ENCODE measurements at places on chromosomes 5 and 9. TPM values are rescaled to one million over a fixed set of nuclear protein-coding genes. Genes with fewer than 3 reads are reported as not detected.

- peak overlapping the region; percentile 65 for H3K27ac ChIP-seq
- no peaks in the 10 kb centered on the region for H3K36me3 ChIP-seq
- H3K4me3 ChIP-seq = no peak overlapping the region
- no peaks in the 10 kb centered on the region for H3K4me1 ChIP-seq
- H3K27me3 ChIP-seq = no peaks in the 10 kb centered on the region
- DNase-seq = peak; percentile 74
Measured at GRCh38 chr5:54900984-54901725, 84.2 kb downstream of the ESM1 start.

The CAMK2A gene
- 2.0 TPM for total RNA-seq

- H3K4me3 ChIP-seq = no peak overlapping the region
- H3K36me3 ChIP-seq = no peaks in the 10 kb centered on the region
- H3K4me1 ChIP-seq = no peaks in the 10 kb centered on the region
- H3K27ac ChIP-seq = no peak overlapping the region
- no peaks in the 10 kb centered on the region for H3K27me3 ChIP-seq
- no peak for DNase-seq
Measured at GRCh38 chr5:135313405-135313804, 85.6 kb downstream of the MACROH2A1 start.

- DNase-seq = no peak
- H3K4me3 ChIP-seq = no peak overlapping the region
- H3K27ac ChIP-seq = no peak overlapping the region
- no peaks in the 10 kb centered on the region for H3K27me3 ChIP-seq
- no peaks in the 10 kb centered on the region for H3K36me3 ChIP-seq
Measured at GRCh38 chr5:31880449-31880848, 241.5 kb downstream of the PDZD2 start.

The TUSC1 gene
- 25.1 TPM for total RNA-seq

GRCh38 chr9:117869287-117869686 is 165.1 kb downstream of the TLR4 start:
- H3K27me3 ChIP-seq = no peaks in the 10 kb centered on the region
- DNase-seq = no peak
- H3K27ac ChIP-seq = no peak overlapping the region
- H3K4me3 ChIP-seq = no peak overlapping the region
- no peaks in the 10 kb centered on the region for H3K4me1 ChIP-seq

GRCh38 chr5:153480401-153480800 is 10.1 kb upstream of the GRIA1 start:
- H3K4me3 ChIP-seq = no peak overlapping the region
- no peaks in the 10 kb centered on the region for H3K36me3 ChIP-seq

DNA sequence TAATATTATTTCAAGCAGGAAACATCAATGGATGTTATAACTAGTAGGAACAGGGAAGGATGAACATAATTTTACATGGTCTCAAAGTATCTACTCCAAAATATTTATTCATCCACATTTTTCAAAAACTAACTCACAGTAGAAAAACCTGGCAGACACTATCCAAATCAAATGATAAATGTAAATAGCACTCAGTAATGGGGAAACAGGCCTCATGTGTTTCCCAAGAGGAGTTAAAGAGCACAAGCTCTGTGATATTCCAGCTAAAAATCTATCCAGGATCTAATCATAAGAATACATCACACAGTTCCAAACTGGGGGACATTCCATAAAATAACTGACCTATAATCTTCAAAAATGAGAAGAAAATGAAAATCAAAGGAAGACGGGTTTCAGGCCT is 443.1 kb downstream of the ZNF608 start:
- peaks cover 8% of the 10 kb centered on the region for H3K4me1 ChIP-seq
- H3K36me3 ChIP-seq = no peaks in the 10 kb centered on the region
- no peak for DNase-seq
- H3K27me3 ChIP-seq = no peaks in the 10 kb centered on the region
- H3K4me3 ChIP-seq = no peak overlapping the region
